Muscle of arm (tissue), 14 donors: ENCODE measurements at places on chromosomes 13 and 19.

DNA sequence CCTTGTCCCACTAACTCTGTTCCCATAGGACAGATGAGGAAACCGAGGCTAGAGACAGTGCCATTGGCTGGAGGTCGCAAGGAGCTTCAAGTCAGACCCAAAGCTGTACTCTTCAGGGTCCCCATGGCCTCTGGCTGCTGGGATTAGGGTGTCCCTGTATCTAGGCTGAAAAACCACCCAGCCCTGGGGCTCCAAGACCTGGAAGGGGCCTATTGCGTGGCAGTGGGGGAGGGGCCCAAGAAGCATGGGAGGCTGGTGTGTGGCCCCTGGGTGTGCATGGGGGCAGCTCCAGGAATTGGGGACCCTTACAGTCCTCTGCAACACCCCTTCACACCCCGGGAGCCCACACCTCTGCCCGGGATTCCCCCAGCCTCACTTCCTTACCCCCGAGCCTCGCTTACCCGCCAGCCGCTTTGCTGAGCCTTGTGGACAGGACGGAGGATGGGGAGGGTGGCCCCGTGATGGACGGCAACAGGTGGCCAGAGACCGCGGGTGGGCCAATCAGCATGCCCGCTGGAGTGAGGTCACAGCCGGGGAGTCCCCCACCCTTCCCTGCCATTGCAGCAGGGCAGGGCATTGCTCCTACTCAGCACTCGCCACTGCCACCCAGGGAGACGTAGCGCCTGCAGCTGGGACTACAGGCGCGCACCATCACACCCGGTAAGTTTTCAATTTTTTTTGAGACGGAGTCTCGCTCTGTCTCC lies at the start of gene JSRP1:
Gene JSRP1, minus strand, starts transcription at position 436 of the 704 bp plus-strand sequence. CDS start 1,103 bp downstream, outside the sequence.
- DNase-seq: no peak

DNA sequence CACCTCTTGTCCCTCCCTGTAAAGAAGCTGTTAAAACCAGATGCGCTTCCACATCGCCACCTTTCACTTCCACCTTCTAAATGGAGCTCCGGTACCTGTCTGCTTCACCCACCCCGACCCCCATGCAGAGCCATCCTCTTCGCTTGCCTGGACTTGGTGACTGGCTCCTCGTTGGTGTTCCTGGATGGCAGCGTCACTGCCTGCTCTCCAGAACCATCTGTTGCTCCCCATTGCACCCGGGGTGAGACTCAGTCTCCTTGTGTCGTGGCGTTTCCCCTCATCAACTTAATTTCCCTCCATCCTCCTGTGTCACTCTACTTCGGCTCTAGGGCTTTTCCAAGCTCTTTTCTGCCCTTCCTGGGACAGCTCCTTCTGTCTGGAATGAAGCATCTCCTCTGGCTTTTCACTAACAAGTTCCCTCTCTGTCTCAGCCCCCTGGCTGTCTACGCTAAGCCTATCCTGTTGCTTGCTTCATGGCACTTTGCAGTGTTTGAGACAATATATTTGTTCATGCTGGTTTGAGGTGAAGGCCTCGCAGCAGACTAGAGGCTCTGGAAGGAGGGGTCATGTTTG lies 10.3 kb downstream of the CEBPG start:
- DNase-seq: no peak

DNA sequence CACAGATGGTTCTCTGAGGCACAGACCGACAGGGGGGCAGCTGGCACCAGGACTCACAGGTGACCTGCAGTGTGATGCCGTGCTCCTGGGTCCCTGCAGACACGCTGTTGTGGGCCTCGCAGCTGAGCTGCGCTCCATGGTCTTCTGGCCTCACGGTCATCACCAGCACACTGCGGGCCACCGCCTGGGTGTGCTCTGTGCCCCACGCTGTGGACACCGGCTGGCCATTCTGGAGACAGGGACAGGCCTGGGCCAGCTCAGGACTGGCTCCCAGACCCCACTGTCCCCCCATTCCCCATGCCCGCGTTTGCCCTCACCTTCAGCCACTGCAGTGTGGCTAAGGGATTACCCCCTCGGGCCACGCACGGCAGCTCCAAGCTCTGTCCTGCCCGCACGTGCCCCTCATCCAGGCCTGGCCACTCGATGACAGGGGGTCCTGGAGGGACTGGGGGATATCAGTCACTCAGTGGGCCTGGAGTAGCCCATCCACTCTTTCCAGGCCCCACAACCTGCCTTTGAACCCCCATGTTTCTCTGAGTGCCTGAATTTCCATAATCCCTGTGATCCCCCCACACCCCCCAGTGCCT lies 3.3 kb downstream of the NPHS1 start:
- DNase-seq: no peak

GRCh38 chr13:98568918-98569317 lies 8.0 kb downstream of the STK24 start:
- no peak for DNase-seq

DNA sequence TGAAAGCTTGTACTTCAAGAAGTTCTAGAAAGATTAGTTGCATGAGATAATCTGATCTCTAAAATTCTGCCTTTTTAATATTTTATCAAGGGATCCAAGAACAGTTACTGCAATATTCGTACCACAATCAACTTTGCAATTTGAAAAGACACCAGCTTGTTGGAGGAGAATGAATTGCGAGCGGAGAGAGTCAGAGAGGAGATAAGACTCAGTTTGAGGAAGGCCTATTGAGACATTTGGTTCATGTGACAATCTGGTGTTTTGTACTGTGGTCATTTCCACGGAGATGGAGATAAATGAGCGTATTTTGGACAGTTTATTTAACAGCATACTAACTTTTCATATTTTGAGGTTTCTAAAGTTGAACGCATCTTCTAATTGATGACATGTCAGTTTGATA lies 1276.0 kb downstream of the EFNB2 start:
- no peak for DNase-seq

DNA sequence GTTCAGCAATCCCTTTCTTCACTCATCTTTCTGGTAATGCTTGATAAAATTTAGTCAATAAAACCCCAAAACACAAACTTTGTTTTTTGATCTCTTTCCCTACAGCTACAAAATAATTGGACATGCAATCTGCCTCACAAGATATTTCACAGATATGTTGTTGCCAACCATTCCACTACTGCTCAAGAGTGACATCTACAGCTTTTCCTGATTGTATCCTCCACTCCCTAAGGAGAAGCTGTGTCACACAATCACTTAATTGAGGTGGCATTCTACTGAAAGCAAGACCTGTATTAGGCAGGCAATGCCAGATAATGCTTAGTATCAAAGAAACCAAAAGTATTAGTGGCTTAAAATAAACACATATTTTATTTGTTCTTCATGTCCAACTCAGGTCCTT lies 1646.2 kb upstream of the SPRY2 start:
- no peak for DNase-seq

GRCh38 chr13:75725736-75726135 lies 89.6 kb downstream of the LMO7 start:
- no peak for DNase-seq

GRCh38 chr19:6677495-6677882 lies 7.5 kb upstream of the TNFSF14 start:
- DNase-seq: no peak

DNA sequence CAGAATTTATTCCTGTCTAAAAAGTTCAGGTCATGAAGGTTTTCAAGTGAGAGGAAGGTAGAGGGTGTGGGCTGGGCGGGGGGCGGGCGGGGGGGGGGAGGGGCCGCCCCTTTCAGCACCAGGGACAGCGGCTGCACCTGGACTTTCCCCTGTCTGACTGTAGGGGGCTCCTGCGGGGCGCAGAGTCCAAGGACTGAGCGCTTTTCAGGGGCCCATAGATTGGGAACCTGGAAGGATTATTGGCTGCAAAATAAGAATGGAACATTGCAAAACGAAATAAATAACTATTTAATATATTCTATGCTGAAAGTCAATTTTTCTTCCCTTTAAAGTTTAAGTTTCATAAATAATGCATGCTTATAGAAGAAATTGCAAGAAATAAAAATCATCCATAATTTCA lies 8.9 kb upstream of the CYP4F3 start:
- DNase-seq: no peak

GRCh38 chr19:10977742-10978092 lies 16.9 kb downstream of the SMARCA4 start:
- no peak for DNase-seq

- DNase-seq: peak; percentile 85
Measured at GRCh38 chr19:5987077-5987818, 9.3 kb upstream of the RANBP3 start.

- no peak for DNase-seq
Measured at GRCh38 chr13:111911754-111912452, 155.0 kb upstream of the SOX1 start.

DNA sequence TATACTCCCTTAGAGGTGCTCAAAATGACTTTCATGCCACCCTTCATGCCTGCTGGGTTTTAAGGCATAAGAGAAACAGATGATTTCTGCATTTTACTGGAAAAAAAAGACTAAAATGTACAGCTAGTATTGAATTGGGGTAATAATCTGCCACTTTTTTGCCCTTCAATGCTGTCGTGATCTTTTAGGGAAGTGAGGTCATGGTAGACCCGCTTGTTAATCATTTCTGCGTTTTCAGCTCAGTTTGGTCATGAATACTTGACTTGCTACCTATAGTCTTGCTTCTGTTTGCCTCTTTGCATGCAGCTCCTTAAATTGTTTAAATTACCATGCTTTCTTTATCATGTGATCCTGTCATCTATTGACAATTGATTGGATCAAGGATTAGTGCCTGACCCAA lies 90.4 kb downstream of the PCCA start:
- DNase-seq: no peak

DNA sequence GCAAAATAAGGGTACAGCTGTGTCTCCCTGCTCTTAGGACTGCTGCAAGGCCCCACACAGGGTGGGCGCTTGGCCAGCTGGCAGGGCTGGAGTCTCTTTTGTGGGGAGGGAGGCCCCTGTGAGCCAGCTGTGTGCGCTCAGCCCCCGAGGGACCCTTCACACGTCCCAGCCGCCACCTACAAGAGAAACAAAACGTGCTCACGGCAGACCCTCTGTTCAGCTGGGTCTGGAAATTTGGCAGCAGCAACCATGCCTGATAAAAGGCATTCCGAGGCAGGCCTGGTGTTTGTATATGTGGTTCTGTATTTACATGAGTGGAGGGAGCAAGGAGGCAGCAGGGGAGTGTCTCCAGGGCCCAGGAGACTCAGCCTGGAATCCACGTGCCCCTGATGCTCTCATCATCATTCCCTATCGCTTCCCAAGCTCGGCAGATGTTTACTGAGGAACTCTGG lies 49.7 kb downstream of the CRTC1 start:
- no peak for DNase-seq

GRCh38 chr13:20851844-20852402 lies 50.6 kb downstream of the XPO4 start:
- DNase-seq: no peak

GRCh38 chr19:47023448-47023794 lies 3.8 kb downstream of the NPAS1 start:
- no peak for DNase-seq

DNA sequence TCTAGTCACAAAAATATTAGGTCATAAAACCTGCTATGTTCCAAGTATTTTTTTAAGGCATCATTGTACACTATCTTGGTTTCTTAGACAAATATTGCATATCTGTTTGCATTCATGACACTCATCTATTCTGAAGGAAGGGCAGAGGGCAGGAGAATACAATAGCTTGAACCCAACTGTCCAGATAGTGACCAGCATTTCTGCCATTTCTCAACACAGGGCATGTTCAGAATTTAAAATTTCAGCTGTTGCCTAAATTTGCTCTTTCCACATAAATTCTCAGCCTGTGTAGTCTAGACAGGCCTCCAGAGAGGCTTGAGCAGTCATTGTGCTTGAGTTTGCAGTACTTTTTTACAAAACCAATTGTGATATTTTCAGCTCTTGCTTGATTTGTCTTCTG lies 119.5 kb downstream of the ZAR1L start:
- DNase-seq: no peak

DNA sequence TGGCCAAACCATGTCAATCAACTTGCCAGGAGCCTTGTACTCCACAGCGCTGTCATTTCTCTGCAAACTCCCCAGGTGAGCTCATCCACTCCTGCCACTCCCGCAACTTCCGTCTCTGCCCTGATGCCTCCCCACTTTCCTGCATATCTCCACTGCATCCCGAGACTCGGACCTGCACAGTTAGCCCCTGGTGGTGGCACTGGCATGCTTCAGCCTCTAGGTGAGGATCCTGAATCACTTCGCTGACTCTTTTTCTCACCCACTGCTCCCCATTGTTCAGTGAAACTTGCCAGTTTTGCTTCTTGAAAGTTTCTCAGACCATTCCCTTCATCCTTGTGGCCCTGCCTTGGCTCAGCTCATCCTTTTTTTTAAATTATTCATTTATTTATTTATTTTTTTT lies 3.4 kb upstream of the CTU1 start:
- DNase-seq: no peak

DNA sequence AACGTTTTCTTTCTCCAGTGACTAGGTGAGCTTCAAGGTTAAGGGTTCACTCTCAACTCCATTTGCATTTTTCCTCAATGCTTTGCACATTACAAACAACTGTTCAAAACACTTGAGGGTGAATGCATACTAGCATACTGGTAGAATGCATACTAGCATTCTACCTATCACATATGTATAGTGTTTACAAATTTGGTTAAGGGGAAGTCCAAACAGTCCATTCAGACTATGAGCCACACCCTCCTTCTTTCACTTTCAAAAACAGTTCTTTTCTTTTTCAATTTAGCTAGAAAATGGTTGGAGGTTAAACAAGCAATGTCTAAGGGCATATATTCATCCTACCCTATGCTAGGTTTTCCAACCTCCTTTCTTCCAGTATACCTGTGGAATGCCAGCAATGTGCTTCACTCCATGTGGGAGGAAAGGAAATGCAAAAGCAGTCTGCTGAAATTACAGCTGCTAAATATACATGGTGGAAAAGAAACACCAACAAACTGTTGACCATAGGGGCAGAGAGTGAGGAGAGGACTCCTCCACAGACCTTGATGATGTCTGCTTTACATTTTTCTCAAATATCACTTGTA lies 102.6 kb downstream of the DOCK9 start:
- no peak for DNase-seq

DNA sequence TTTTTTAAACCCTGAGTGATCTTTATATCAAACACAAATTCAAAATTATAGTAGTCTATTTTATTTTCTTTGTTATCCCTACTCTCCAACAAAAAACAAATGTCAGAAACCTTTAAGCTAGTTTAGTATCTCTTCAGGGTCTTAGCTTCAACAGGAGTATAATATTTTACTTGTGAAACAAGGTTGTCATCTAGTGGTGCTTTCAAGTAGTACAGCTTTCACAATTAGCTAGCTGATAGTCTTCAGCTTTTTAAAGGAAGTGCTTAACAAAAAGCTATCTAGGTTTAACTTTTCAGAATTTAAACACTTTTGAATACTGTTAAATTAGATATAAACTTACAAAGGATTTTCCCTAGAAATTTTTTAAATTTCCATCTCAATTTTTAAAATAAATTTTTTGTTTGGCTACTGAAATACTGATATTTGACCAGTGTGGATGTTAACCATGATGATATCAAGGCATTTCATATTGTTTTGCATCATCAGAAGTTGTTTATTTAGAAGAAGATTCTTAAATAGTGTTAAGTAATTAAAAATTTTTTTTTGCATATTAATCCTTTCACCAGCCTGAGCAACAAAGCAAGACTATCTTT lies 34.2 kb downstream of the TDRD3 start:
- DNase-seq: peak; percentile 58

GRCh38 chr19:34982275-34982674 lies 17.8 kb upstream of the GRAMD1A start:
- DNase-seq: no peak

GRCh38 chr19:1045247-1045603 lies 5.3 kb downstream of the ABCA7 start:
- no peak for DNase-seq
